GOT3 (cell line): ENCODE measurements at places on chromosomes 6 and 20.

DNA sequence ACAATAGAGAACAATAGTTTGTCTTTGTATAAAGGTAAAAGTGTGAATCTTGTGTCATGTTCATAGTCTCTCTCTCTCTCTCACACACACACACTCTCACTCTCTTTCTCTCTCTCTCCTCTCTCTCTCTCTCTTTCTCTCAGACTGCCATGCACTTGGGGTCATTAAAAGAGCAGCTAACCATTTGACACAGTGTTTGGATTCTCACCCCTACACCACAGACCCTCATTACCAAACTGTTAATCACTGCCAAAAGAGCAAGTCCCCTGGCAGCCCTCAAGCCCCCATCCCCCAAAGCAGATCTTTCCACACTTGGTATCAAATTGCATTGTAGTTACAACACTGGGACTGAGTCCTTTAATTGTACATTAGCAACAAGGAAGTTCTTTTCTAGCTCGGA lies 305.8 kb upstream of the RSPO3 start:
- no peak for DNase-seq

DNA sequence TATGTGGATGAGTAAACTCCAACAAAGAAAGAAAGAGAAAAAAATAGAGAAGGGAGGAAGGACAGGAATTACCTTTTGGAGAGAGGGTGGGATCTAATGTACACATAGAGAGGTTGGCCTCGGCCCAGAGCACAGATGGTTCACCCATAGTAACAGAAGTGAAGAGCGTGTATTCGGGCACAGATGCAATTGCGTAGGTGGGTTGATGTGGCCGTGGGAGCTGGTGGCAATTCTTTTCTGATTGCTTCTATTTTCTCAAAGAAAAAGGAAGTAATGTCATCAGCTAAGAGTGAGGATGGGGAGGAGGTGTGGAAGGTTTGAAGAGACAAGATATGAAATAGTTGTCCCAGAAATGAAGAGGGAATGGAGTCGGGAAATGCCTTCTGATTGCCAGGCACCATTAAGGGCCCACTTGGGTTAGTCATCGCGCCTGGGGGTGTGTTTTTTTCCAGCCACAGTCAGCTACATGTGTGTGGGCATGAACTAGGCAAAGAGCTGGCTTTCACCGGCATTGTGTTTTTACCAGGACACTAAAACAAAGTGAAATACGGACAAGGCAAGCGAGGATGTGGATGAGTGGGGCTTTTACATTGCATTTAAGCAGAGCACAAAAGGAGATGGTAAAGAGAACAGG lies 158.7 kb downstream of the SYNE1 start:
- DNase-seq = no peak

GRCh38 chr20:50484271-50484976 lies 25.8 kb upstream of the PTPN1 start:
- DNase-seq = no peak

DNA sequence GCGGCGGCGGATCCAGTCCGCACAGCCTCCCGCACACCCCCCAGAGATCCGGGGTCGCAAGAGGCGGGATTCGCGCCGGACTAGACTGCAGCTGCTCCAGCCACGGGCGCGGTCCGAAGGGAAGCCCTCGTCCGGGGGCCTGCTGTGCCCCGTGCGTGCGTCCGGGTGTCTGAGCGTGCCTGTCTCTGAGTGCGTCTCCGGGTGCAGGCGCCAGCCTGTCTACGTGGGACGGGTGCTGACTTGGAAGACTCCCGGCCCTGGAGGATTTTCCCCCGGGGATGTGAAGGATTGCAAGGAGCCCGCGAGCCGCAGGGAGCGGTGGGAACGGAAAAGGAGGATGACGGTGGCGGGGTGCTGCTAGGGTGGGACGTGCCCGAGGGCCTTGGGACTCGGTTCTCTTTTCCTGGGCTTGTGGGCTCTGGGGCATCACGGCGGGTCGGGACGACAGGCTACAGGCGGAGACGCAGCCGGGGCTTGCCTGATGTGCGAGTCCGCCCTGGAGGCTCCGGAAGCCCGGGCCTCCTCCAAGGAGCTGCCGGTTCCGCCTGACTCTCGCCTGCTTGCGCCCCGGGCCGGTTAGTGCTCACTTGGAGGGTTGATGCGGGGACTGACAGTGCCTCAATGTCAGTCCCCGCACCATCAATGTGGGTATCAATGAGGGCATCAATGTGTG lies 5.7 kb downstream of the MAFB start:
- DNase-seq = no peak

DNA sequence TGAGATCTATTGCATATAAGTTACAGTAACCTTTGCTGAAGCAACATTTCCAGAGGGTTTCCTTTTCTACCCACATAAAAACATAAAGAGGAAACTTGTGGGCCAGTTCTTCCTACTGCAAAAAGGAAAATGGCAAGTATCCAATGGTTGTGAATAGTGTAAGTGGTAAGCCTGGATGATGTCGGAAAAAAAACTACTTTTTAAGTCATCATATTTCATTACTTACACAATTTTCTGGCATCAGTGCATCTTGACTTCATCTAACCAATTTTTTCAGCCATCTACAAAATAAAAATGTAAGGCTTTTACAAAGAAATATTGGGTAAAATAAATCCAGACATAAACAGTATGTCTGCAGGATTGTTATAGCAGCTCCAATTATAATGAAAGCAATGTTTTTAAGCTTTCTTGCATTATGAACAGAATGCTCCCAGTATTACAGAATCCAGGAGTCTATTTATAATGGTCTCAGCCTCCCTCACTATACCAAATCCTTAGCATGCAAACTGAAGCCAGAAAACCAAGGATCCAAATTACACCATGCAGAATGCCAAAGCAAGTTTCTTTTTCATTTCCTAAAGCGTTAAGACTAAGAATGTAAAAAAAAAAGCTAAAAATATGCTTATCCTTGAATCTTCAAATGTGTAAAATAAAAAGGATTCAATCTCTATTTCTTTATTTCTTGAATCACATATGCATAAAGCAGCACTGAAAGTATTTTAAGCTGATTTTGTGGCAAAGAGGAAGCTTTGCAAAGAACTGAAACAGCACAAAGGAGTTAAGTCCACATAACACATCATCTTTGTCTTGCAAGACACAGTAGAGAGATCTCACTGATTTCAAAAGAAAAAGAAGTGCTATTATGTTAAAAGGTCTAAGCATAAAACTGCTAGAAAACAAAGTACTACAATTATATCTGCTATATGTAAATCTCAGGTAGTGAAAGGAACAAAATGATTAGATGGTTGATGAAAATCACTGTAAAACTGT lies 126.8 kb upstream of the HMGCLL1 start:
- no peak for DNase-seq

GRCh38 chr20:23445596-23446217 lies 6.2 kb downstream of the CSTL1 start:
- no peak for DNase-seq

DNA sequence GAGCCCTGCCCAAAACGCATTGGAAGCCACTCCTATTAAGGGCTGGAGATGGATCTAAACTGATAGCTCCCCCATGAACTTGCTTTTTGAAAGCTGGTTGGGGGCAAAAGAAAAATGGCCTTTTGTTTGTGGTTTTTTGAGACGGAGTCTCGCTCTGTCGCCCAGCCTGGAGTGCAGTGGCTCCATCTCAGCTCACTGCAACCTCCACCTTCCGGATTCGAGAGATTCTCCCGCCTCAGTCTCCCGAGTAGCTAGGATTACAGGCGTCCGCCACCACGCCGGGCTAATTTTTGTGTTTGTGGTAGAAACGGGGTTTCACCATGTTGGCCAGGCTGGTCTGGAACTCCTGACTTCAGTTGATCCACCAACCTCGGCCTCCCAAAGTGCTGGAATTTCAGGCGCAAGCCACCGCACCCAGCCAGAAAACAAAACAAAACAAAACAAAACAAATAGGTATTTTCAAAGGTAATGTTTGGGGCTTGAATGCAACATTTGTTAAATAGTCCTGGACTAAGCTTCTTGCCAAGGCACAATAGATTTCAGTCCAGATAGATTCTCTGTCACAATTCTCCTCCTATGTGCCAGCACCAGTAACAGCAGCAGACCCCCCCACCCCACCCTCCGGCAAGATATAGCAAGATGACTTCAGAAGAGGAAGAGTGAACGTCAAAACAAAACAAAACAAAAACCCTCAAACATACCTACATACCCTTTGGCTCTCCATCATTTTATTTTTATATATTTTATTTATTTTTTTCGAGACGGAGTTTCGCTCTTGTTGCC lies 26.5 kb upstream of the ABT1 start:
- no peak for DNase-seq

DNA sequence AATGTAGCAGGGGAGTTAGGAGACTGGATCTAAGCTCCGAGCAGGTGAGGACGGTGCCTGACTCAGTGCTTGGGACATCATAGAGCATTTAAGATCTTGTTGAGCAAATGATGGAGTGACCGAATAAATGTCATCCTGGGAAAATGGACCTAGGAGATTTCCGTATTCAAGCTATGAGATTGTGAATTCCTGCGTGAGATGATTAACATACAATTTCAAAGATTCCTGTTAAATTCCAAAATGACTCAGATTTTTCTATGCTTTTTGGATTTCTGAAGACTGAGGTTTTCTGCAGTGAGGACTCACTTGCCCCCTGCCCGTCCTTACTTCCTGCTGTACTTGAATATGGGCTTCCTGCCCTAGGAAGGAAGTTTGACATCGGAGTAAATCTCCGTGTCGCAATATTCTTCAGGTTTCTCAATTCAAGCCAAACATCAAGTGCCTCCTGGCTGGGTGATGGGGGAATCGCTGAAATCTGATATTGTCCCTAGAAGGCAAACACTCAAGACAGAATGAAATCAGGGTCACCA lies 5.2 kb downstream of the SYTL3 start:
- no peak for DNase-seq

GRCh38 chr20:16215041-16215440 lies 358.2 kb downstream of the KIF16B start:
- no peak for DNase-seq
